ENCODE measurements at places on chromosomes 5 and 9.
A peak's percentile ranks its signal among the peaks of the same experiment; 100 is the strongest.

DNA sequence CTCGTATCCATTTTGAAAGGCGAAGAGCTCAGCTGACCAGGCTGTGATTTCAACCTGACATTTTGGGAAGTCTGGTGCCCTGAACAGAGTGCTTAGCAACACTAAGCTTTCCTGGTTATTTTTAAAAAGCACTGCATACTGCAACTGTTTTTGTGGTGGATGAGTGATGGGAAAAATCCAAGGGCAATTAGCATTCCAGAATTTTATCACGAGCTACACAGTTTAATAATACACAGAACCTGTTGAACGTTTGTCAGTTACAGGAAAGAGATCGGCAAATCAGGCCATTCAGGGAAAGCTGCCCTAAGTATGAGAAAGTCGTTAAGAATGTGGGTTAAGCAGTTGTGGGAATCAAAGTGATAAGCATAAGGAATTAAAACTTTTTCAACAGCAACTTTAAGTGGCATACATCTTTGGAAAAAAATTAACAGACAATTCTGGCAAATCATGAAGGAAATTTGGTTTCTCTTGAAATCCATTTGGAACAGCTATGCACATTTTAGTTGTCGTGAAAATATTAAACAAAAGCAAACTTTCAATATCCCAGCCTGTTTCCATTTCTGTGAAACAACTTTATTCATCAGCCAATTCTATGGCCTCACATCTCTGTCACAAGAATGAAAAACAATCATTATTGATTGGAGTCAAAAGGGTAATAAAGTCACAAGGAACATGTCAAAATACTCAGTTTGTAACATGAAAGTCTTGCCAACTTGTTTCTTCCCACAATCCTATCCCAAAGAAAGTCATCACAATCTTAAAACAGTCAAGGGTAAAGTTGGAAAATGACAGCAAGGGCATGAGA is 25.7 kb downstream of the PUM3 start:
- DNase-seq, result peak; percentile 89

DNA sequence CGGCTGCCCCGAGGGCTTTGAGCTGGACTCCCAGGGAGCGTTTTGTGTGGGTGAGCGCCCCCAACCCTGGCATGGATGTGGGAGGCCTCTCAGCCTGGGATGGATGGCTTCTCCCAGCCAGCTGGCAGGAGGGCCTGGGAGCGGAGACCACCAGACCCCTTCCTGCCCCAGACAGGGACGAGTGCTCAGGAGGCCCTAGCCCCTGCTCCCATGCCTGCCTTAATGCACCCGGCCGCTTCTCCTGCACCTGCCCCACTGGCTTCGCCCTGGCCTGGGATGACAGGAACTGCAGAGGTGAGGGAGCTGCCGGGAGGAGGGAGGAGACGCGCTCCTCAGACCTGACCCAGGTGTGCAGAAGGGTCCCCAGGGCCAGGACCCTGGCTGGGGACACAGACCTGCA is 17.4 kb upstream of the ASS1 start:
- no peak for DNase-seq

DNA sequence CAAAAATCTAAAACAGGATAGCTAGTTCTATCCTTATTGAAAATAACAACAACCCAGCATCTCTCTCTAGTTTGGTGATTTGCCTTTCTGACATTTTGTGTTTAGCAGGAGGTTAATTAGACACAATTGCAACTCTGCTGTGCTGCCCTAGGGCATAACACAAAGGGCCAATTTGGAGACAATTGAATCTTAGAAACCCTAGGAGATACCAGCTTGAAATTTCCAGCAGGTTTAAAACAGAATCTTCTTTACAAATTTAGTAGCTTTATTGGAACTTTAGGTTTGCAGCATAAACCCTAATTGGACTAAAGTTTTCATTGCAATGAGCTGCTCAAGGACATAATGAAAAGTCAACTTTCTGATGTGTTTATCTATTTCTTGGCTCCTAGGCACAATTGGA is 166.7 kb upstream of the FER start:
- DNase-seq, result no peak

DNA sequence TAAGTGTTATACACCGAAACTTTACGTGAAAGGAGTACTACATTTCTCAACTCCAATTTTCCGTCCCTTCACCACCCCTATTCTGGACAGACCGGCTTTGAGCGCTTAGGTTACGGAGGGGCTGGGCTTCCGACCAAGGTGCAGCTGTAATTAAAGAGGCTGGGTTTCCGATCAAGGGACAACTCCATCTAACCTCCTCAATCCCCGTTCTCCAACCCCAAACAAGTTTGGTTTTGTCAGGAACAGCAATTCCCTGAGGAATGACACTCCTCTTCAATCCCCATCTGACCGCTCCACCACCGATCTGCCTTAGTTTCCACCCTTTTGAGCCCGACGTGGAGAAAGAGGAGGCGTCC is 577 bp downstream of the TUT7 start:
- peak; percentile 16 for DNase-seq

DNA sequence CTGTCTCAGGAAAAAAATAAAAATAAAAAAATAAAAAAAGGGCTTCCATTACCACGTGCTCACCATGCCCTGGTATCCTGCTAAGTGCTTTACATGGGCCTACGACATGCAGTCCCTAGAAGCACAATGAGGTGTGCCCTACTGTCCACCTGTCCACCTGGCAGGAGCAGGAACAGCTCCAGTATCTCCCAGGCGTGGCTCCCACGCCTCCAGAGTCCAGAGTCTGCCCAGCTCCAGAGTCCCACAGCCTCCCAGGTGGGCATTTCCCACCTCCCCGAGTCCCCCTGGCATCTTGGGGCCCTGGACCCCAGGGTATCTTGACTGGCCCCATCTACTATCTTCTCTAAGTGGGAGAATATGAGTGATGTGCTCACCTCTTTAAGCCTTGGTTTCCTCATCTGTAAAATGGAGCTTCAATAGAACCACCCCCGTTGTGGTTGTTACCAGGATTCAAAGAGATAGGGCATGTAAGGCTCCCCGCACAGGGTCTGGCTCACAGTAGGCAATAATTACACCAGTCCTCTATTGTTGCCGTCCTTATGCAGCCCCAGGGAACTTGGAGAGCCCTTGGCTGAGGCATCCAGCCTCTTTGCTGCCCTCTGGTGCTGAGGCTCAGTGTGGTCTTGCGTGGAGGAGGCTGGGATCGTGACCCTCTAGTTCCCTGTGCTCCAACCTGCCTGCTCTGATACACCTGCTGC is 8.9 kb downstream of the CXCL14 start:
- peak; percentile 22 for DNase-seq

- DNase-seq, result no peak
Observed at GRCh38 chr5:53671447-53671846, 111.0 kb downstream of the NDUFS4 start.

- no peak for DNase-seq
Observed at GRCh38 chr9:130241198-130241535, 24.4 kb upstream of the HMCN2 start.

GRCh38 chr9:92685022-92685421 is 15.1 kb upstream of the IPPK start:
- DNase-seq, result no peak

DNA sequence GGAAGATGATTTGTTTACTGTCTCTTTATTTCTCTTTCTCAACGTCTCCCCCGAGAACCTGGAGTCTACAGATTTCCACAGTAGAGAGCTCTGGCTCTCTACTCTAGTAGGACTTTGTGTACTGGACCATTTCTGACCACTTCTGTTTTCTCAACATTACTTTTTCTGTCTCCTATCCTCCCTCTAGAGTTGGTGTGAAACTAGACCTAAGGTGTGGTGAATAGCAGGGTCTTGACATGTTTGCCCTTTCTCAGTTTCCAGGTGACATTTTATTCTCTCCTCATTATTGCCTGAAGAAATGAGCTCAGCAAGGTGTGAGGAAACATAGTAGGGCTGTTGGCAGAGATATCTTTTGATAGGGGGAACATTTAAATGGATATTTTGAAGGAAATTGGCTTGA is 62.1 kb upstream of the IL6ST start:
- no peak for DNase-seq

GRCh38 chr9:34437006-34437925 is 21.1 kb downstream of the FAM219A start:
- peak; percentile 15 for DNase-seq

DNA sequence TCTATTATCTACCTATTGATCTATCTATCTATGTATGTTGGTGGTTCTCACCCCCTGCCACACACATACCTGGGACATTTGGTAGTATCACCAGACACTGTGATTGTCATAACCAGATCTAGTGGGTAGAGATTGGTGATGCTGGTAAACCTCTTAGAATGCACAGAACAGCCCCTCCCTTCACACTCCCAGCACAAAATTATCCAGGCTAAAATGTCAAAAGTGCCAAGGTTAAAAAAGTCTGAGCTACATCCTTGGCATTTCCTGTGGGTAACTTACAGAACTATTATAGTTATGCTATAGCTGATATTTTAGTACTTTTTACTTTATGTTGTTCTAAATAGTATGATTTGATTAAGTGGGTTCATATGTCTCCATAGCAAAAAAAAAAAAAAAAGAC is 151.0 kb downstream of the FER start:
- no peak for DNase-seq

DNA sequence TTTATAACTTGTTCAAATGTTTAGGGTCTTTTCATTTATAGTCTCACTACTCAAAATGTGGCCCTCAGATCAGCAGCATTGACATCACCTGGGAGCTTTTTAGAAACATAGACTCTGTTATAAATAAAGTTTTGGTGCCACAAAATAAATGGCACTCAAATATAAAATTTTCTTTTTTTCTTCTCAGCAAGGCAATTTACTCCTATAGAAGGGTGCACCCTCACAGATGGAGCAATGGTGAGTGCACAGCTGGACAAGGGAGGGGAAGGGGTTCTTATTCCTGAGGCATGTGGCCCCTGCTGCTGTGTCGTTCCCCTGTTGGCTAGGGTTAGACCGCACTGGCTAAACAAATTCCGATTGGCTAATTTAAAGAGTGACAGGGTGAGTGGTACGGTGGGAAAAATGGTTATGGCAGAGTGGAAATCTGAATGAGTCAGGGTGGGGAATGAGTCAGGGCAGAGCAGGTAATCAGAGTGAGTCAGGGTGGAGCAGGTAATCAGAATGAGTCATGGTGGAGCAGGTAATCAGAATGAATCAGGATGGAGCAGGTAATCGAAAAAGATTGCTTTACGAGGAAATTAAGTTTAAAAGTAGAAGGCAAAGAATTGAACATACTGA is 31.8 kb upstream of the C7 start:
- DNase-seq, result no peak

GRCh38 chr5:61981886-61982285 is 324.1 kb upstream of the KIF2A start:
- DNase-seq, result no peak

- DNase-seq, result no peak
Observed at GRCh38 chr5:127595484-127596368, 53.2 kb upstream of the CTXN3 start.
